ENCODE measurements at places on chromosomes 16 and 17.

DNA sequence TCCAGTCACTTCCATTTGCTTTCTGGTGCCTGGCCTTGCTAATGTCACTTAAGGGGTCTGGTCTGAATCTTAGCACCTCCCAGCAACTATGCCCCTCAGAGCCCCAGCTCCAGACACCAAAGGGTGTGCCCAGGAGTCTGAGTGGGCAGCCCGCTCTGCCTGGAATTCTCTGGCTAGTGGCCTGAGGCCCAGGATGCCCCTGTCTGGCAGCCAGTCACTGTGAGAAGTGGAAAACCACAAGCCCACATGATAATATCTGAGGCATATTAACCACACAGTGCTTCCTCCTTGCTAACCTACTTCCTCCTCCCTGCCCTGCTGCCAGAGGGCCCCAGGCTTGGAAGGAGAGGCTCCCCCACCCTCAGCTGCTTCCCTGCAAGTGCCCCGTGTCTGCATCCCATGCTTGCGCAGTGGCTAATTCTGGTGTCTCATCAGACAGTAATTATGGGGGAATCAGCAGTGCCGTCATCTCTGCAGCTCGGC is 14.0 kb downstream of the SRCIN1 start:
- no peak for DNase-seq

- no peak for DNase-seq
Observed at GRCh38 chr16:47063011-47063724, 80.6 kb downstream of the NETO2 start.

DNA sequence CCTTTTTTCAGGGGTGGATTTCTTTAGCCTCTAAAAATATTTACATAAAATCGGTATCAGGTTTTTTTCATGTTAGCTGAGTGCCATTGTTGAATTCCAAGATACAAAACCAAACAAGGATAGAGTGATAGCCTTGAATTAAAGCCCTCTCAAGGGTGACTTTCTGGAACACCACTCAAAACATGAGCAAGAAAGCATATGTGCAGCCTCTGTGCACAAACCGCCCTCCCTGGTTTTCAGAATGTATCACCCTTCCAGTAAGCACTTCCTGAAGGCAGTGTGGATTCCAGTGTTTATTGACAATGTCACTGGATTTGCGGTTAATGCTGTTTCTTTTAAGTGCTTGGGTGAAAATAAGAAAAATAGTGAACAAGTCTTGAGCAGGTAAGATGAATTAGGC is 597.7 kb downstream of the TMEM114 start:
- DNase-seq = no peak

DNA sequence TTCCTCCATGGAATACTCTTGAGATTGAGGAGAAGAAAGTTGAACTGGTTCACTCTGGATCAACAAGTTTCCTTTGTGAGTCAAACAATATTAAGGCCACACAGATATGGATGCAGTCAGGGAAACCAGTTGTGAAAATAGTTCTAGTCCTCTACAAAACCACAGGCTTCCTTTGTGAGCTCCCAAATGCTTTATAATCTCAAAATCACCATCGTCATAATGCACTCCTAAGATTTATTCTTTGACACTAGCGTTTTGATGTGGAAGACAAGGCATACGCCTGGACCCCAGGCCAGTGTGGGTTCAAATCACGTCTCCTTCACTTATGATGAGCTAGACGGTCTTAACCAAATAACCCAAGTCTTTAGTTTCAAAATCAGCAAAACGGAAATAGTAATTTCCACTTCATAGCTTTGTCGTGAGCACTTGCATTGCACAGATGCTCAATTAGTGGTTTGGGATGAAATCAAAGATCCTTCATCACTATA is 142.6 kb downstream of the STX8 start:
- no peak for DNase-seq

DNA sequence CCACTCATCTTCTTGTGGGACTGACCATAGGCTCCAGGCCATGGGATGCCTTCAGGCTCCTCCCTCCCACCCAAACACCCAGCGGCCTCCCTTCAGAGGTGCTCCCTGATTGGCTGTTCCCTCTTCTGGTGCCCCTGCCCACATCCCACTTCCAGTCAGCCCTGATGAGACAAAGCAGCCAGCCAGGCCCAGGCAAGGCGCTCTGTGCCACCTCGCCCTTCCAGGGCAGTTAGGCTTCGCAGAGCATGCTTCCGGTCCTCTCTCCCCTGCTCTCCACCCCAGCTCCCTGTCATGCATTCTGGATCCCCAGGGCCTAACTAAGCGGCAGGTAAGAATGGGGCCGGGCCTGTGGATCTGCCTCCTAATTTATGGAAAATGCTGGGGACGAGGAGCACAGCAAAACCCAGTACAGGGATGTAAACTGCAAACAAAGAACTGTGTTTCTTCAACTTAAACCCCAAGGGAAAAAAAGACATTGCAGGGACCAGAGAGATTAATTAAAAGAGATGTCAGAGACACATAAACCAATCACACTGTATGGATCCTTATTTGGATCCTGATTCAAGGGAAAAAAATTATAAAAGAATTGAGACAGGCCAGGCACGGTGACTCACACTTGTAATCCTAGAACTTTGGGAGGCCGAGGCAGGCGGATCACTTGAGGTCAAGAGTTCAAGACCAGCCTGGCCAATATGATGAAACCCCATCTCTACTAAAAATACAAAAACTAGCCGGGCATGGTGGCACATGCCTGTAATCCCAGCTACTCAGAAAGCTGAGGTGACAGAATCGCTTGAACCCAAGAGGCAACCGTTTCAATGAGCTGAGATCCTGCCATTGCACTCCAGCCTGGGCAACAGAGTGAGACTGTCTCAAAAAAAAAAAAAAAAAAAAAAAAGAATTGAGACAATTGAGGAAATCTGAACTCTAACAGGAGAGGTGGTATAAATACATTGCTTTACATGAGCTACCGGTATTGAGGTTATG is 26.0 kb downstream of the ZDHHC7 start:
- no peak for DNase-seq

GRCh38 chr17:44230140-44230539 is 10.7 kb upstream of the UBTF start:
- no peak for DNase-seq

GRCh38 chr16:4319454-4320421 is 3.9 kb downstream of the GLIS2 start:
- DNase-seq = no peak

GRCh38 chr17:66955821-66956220 is 8.7 kb upstream of the CACNG4 start:
- DNase-seq = no peak

DNA sequence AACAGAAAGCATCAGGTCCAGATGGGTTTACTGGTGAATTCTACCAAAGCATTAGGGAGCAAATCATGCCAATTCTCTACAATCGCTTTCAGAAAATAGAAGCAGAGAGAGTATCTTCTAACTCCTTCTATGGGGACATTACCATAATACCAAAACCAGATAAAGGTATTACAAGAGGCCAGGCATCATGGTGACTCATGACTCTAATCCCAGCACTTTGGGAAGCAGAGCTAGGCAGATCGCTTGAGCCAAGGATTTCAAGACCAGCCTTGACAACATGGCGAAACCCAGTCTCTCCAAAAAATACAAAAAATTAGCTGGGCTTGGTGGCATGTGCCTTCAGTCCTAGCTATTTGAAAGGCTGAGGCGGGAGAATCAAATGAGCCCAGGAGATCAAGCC is 23.0 kb downstream of the HBQ1 start:
- DNase-seq = no peak

DNA sequence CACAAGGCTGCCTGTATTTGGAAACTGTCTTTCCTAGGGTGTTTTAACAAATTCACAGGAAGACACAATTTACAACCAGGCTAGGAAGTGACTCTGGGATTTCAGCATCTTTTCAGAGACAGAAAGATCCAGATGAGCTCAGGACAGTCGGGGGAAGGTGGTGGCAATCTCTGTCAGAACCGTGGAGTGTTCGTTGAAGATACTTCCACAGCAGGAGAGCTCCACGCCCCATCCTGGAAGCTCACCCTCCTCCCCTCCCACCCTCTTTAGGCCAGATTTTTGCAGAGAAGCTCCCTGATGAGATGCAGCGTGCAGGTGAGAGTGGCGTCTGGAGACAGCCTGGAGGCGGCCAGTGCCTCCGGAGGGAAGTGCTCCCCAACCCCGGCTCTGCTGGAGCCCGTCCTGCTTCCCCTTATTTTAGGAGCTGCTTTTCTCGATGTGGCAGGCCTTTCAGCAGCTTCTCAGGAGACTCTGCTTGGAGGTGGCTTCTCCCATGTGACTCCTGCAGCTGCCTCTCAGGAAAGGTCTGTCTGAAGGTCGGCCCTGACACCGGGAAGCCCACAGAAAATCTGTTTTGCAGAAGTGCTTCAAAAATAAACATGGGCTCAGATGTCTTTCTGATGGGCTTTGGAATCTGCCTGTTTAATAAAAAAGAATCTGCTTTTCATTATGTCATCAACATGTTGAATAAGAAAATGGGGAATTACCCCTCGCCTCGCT is 186.4 kb upstream of the CHMP6 start:
- DNase-seq = no peak

- no peak for DNase-seq
Observed at GRCh38 chr16:56237451-56237930, 46.2 kb downstream of the GNAO1 start.

GRCh38 chr17:63647065-63647725 is 25.0 kb downstream of the MAP3K3 start:
- no peak for DNase-seq

DNA sequence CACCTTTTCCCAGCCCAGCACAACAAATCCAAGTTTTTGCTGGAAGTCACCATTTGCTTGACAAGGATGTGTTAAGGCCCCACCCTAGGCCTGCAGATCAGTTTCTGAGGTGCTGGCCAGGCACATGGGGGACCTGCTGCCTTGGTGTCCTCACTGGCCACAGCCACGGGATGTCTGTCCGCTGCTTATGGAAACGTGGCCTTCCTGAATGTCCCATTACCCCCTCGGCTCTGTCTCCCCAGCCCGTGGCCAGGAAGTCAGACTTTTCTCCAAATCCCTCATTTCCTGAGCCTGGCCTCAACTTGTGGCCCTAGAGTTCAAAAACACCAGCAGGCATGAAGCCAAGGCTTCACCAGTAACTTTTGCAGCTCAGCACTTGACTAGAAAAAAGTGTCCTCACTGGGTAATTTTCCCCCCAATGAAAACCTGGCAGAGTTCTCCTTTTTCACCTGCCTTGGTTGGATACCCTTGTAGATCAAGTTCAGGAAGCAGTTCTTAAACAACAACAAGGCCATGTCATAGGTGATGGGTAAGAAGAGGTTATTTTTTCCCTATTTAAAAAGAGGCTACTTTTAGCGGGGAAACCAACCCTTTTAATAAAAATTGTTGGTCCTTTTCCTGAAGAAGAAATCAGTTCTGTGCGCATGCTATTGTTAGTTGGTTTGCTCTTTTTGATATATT is 80.8 kb downstream of the SOCS1 start:
- no peak for DNase-seq

DNA sequence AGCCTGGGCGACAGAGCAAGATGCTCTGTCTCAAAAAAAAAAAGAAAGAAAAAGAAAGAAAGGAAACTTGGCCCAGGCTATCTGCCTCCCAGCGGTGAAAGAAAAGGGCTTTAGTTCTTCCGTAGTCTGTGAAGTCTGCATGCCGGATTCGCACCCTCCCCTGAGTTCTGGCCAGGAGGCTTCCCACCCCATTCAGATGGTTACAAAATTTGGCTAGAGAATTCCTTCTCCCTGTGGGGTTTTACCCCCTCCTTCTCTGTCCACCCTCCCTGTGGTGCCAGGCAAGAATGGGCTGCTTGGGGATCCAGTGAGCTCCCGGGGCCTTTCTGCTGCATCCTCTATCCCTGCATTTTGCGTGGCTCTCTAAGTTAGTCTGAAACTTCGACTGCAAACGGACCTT is 37.8 kb downstream of the PAFAH1B1 start:
- DNase-seq = no peak

- DNase-seq = no peak
Observed at GRCh38 chr16:25845901-25846300, 154.1 kb downstream of the HS3ST4 start.

GRCh38 chr17:78341559-78342448 is 18.1 kb downstream of the SOCS3 start:
- no peak for DNase-seq

GRCh38 chr16:66503030-66503429 is 46.9 kb downstream of the TK2 start:
- no peak for DNase-seq

- no peak for DNase-seq
Observed at GRCh38 chr17:75845933-75846691, 1.9 kb upstream of the UNC13D start.

GRCh38 chr17:69651921-69652320 is 237.4 kb downstream of the MAP2K6 start:
- DNase-seq = no peak

DNA sequence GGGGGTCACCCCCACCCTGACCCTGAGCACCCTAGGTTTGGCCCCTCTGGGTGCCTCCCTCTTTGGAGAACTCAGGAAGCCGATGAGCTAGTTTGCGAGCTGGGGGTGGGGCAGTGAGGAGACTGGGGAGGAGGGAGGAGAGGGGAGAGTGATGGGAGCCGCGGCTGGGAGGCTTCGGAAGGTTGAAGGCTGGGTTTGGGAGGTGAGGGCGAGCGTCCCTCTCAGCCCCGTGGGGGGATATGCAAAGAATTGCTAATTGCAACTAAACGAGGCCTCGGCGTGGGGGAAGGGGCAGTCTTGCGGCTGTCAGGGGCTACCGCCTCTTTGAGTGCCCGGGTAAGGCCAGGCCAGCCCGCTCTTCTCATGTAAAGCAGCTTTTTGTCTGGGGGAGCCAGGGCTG is 17.6 kb upstream of the FZD2 start:
- DNase-seq = no peak

DNA sequence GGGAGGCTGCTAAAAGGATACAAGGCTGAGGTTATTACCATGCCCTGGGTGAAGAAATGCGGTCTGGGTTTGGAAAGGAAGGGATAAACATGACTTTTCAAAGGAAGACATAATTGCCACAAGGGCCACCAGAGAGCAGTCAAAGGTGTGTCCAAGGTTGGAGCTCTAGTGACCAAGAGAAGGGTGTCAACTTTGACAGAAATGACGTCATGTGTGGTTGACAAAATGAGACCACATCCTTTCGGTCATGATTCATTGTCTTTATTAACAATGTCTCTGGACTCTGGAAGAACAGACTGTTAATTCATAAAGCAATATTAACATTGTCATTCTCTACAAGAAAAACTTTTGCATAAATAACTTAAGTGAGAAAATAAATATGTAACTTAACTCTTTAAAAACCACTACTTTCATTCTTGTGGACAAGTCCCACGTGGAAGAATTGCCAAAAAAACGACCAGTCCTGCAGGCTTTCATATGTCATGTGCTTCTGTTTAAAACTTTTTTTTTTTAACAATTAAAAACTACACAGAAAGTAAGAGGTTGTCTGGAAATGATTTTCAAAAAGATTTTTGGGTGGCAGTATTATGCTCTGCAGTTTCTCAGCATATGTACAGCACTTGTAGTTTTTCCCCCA is 5.0 kb downstream of the SOST start:
- DNase-seq = no peak

DNA sequence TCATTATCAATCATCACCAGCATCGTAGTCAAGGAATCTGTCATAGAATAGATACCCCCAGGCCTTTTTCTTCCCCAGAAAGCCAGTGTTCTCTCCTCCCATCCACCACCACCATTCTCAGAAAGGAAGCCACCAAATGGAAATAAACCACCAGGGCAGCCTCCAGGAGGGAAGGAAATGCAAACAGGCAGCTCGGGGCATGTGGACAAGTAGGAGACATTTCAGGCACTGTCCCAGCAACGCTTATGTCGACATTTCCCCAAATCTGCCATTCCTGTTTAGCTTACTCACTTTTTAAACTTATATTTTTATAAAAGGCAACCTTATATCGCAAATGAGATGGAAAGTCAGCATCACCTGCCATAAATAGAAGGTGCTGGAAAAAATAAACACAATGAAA is 15.8 kb downstream of the EMP2 start:
- no peak for DNase-seq

Data from stimulated activated CD4-positive, alpha-beta T cell treated with anti-CD3 and anti-CD28 coated beads, Interleukin-1b, Interleukin-23, amount 100 ng/mL, for 1 hour (primary cell).